ENCODE measurements at places on chromosomes 6 and 20.

GRCh38 chr6:4533576-4533975 lies 242.6 kb upstream of the CDYL start:
- no peak for DNase-seq

- no peak for DNase-seq
Measured at GRCh38 chr20:34689486-34689885, 12.6 kb upstream of the PIGU start.

- DNase-seq, result no peak
Measured at GRCh38 chr20:20690676-20691476, 21.6 kb downstream of the RALGAPA2 start.

- no peak for DNase-seq
Measured at GRCh38 chr6:7008451-7008988, 99.2 kb upstream of the RREB1 start.
